ENCODE measurements at places on chromosomes 5 and 9.

DNA sequence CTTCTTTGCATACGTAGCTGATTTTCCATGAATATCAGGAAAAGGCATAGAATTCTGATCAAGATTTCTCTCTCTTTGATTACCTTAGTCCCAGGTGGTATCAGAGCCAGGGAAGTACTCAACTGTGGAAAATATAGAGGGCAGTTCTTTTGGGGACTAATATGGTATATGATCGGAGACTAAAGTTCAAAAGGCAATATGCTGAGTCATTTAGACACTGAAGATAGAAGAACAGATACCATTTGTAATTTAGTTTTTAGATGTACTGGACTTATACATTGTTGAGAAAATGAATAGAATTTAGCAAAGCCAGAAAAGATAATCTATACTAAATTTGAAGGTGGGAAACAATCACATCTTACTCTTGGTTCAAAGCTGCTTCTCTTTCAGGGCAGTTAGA is 5.1 kb downstream of the PCDHB3 start:
- DNase-seq, result no peak

DNA sequence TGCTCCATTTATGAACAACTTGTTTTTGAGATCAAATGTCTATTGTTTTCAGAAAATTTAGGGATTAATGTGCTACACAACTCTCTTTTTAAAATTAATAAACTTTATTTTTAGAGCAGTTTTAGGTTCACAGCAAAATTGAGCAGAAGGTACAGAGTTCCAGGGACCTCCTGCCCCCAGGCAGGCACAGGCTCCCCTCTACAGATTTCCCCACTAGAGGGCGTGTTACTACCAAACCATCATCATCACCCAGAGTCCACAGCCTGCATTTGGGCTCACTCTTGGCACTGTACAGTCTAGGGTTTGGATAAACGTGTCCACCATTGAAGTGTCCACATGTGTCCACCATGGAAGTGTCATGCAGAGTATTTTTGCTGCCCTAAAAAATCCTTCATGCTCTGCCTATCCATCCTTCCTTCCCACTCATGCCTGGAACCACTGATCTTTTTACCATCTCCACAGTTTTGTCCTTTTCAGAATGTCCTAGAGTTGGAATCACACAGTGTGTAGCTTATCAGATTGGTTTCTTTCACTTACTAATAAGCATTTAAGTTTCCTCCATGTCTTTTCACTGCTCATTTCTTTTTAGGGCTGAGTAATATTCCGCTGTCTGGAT is 61.7 kb downstream of the MRPL36 start:
- DNase-seq, result peak; percentile 28

DNA sequence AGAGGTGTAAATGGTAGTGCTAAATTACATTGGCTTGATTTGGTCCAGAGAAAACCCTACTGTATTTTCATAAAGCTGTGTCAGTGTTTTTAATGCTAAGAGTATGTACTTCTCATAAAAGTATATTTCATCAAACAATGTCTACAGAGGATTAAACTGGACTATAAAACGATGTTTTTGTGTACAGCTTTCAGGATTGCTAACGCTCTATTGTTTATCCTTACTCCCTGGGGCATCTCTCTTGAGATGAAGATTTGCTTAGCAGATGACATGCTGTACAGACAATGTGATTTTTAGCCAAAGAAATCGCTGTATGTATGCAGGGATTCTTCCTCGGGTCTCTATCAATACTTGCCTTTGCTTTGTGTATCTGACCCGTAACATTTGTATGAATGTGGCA is 216.0 kb downstream of the FBXL7 start:
- DNase-seq, result no peak

DNA sequence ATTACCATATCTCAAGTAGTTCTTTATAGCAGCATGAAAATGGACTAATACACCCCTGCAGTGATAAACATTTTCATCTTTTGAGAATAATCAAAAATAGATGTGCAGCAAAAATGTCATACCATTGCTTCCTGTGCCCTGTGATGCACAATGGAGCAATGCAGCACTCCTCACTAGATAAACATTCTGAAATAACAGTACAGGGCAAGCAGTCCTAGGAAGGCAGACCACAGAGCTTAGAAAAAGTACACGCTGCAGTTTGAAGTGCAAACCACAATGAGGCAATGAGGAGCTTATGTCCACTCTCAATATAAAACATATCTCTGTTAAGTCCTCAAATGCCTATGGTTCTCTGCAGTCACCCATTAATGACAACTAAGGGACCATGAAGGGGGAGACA is 367.6 kb downstream of the PDE4D start:
- no peak for DNase-seq

GRCh38 chr9:87068177-87068840 is 121.0 kb upstream of the GAS1 start:
- DNase-seq, result no peak

DNA sequence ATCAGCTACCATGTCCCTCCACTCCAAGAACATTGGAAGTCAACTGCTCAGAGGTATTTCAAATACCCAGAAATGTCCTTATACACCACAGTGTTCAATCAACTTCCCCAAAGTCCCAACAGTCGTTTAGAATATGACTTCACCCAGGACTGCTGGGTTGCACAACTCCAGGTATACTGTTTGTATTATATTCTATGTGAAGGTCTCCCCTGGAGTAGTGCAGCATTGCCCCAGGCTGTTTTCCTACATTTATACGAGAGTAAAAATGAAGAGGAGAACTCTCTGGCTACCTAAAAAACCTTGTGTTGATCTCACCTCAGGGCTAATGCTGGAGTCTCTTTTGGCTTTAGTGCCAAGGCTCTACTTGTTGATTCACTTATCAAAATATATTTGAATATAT is 183.6 kb upstream of the MAP3K1 start:
- no peak for DNase-seq

DNA sequence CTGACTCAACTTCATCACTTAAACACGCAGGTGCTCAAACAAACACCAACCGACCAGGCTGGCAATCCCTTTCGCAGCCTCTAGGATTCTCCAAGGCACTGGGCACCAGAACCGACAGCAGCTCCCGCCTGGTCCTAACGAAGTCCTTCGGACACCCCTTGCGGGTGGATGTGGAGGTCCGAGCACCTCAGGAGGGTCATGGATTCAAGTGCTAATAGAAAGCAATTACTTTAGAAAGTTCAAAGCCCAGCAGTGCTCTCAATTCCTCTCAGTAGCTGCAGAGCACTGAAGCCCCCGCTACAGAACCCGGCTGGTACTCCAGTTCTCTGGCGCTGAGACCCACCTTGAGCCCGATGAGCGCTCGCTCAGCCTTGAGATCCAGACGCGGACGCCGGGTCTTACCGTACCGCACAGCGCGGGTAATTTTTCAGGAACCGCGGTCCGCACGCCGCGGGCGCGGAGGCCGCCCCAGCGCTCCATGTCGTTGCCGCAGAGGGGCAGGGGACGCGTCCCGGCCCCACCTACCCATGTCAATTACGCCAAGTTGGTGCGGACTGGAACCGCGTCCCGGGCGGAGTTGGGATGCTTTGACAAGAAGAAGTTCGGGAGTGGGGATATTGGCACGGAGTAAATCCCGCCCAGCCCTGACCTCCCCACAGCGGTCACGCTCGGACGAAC is 638 bp downstream of the MARCHF3 start:
- DNase-seq, result peak; percentile 32
